ENCODE measurements at places on chromosomes 5 and 9. TPM values are rescaled to one million over a fixed set of nuclear protein-coding genes. Genes with fewer than 3 reads are reported as not detected.

Gene MPDZ
- 86.0 TPM for total RNA-seq

Gene TTC23L
- 6.1 TPM for total RNA-seq

Gene ADAM19
- 11.7 TPM for total RNA-seq

Gene C1QTNF3
- 49.8 TPM for total RNA-seq

- DNase-seq: no peak
Observed at GRCh38 chr9:121298689-121299466, 30.9 kb downstream of the GSN start.

DNA sequence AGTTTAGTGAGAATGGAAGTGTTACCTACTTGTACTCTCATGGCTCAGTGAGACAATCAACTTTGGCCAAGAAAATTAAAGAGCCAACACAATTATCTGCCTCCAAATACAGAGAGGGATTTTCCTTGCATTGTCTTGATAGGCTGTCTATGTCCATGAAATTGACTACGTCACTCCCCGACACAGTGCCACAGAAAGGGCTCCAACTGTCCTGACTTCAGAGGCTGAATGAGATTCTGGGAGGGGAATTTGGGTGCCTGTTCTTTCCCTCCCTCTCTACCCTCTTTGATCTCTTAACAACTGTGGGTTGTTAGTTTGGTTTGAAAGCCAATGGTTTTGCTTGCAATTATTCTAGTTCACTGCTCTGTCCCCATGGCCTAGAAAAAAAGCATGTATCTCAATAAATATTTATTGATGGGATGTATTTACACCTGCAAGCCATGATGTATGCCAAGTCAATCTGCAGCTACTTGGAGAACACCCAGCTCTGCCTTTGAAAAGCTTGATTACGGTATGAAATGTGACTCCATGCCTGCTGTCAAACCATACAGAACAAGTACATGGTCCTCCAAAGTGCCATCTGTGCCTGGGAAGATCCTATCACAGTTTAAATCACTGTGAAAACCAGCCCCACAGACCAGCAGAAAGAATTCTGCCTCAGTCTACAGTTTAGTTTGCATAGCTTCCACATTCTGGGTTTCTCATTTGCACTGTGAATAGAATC lies 37.3 kb downstream of the CAPSL start:
- DNase-seq: no peak
